Stimulated activated CD4-positive, alpha-beta T cell treated with anti-CD3 and anti-CD28 coated beads, Interleukin-15, amount 100 ng/mL, for 1 hour (primary cell): ENCODE measurements at places on chromosomes 6 and 20.

GRCh38 chr20:8386991-8387390 is 254.9 kb downstream of the PLCB1 start:
- no peak for DNase-seq

GRCh38 chr20:35235881-35236280 is 9.4 kb downstream of the MMP24 start:
- no peak for DNase-seq

- DNase-seq = no peak
Observed at GRCh38 chr6:143878272-143878760, 14.0 kb downstream of the ZC2HC1B start.

- DNase-seq = no peak
Observed at GRCh38 chr20:53871541-53871940, 198.9 kb downstream of the BCAS1 start.

- no peak for DNase-seq
Observed at GRCh38 chr6:30882759-30883684, 1.3 kb upstream of the DDR1 start.

GRCh38 chr20:22717466-22717865 is 133.1 kb upstream of the FOXA2 start:
- no peak for DNase-seq

DNA sequence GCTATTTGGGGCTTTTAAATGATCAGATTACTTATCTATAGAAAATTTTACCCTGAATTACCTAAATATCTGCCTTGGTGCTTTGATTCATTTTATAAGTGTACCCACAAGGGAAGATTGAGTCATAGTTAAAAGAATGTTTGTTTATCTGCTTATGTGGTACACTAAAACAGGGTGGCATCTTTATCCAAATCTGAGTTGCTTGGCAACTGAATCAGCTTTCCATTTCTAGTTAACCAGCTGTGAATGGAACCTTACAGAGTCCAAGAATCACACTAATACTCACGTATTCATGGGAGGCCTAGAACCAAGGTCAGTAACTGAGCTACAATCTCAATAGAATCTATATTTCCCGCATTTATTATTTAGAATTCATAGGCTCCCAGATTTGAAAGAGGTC is 44.0 kb upstream of the CAP2 start:
- no peak for DNase-seq

DNA sequence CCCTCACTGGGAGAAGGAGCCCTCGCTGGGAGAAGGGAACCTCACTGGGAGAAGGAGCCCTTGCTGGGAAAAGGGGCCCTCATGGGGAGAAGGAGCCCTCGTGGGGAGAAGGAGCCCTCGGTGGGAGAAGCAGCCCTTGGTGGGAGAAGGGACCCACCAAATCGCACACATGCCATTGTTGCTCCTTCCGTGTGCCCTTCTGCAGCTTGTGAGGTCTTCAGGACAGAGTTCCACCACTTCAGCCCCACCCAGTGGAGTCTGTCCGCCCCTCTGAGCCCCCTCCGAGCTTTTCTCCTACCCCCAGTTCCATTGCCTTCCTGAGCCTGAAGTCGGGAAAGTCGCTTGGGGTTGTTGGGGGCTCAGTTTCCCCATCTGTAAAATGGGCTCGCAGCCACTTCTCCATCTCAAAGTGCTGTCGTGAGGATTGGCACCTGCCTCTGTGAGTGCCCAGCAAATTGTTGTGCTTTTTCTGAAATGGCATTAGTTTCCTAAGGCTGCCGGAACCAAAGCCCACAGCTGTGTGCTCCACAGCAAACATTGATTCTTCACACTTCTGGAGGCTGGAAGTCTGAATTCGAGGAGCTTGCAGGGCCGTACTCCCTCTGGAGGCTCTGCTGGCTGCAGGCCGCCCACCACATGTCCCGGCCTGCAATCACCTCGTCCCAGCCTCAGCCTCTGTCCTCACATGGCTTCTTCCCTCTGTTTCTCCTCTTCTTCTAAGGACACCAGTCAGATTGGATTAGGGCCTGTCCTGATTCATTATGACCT is 124.7 kb upstream of the PMEPA1 start:
- no peak for DNase-seq

- DNase-seq = no peak
Observed at GRCh38 chr6:49847673-49848072, 18.7 kb downstream of the CRISP1 start.

- DNase-seq = no peak
Observed at GRCh38 chr6:166348305-166348949, 6.1 kb upstream of the SFT2D1 start.

DNA sequence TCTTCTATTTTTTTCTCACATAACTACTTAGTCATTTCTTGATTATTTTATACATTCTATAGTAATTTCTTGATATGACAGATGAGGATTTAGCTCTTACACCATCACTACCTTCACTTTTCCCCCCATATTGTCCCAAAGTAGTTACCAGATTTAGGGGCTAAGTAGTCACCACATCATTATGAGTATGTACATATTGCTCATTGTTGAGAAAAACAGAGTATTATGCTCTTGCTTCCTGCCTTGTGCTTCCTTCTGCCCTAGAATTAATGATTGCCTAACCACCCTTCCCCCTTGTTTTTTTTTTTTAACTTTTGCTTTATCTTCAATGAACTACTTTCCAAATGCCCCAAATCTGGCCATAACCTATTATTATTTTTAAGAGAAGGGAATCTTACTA is 6.8 kb upstream of the HLA-B start:
- no peak for DNase-seq

GRCh38 chr6:36839749-36840431 is 646 bp upstream of the CPNE5 start:
- peak; percentile 30 for DNase-seq

DNA sequence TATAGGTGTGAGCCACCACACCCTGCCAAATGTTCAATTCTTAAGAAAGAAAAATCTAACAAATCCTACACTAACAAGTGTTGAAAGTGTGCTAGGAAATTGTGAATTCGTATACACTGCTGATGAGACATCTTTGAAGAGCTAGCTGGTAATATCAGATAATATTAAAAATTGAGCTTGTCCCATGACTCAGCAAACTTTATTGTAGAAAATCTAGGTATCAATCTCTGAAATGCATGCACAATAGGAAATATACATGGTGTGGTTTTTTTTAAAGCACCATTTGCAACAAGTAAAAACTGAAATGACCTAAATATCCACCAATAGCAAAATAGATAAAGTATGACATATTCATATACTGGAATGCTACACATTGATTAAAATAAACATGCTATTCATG is 110.1 kb upstream of the NXT1 start:
- DNase-seq = no peak

- DNase-seq = no peak
Observed at GRCh38 chr6:62324834-62325233, 38.8 kb upstream of the KHDRBS2 start.
